M059J (cell line): ENCODE measurements at places on chromosomes 1 and 21.

- DNase-seq: no peak
Measured at GRCh38 chr1:117359561-117360289, 7.5 kb upstream of the MAN1A2 start.

- DNase-seq: no peak
Measured at GRCh38 chr1:232170909-232171308, 459.0 kb downstream of the SIPA1L2 start.

DNA sequence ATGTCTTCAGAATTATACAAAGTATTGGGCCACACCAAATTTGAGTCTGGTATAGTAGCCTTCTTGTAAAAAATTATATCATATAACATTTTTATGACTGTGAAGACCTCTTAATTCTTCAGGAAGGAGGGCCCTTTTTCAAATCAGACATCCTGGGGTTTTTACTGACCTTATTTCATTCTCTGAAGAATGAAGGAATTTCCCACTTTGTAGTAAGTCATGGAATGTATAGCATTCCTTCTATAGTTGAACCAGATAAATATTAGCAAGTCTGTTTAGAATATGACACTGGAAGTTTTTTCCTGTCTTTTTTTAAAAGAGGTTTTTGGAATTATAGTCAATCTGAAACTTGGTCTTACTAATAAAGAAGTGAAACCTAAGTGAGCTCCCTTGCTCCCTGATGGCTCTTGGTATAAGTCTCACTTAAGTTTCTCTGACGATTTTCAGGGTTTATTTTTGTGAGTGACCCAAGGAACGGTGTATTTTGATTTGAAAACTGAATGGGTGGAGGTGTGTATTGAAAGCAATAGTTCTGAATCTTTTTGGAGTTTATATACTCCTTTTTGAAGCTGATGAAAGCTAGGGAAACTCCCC is 23.7 kb downstream of the SNX27 start:
- DNase-seq: no peak

DNA sequence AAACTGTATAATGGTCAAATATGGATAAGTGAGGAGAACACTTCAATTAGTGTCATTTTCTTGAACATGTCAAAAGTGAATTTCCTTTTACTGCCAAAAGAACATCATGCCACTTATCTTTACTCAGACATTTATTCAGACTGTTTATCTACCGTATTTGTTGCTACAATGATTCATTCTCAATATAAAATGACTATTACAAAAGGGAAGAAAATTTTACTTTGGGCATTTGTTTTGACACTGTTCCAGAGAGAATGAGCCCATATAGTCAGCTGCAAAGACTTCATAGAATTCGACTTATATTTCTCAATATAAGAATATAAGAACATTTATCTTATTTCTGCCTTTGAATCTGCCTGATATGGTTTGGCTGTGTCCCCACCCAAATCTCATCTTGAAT is 1699.1 kb downstream of the BRINP3 start:
- peak; percentile 17 for DNase-seq
